ENCODE measurements at places on chromosomes 3 and 15. TPM values are rescaled to one million over a fixed set of nuclear protein-coding genes. Genes with fewer than 3 reads are reported as not detected.

DNA sequence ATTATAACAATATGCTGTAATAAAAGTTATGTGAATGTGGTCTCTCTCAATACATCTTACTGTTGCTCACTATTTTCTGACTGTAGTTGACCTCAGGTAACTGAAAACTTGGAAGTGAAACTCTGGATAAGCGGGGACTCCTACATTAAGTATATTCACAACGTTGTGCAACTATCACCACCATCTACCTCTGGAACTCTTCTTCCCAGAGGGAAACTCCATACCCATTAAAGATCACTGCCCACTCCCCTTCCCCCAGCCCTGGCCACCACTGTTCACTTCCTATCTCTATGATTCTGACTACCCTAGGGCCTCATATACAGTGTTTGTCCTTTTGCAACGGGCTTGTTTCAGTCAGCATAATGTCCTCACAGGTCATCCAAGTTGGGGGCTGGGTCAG lies 20.7 kb downstream of the SLCO3A1 start:
- DNase-seq = no peak

DNA sequence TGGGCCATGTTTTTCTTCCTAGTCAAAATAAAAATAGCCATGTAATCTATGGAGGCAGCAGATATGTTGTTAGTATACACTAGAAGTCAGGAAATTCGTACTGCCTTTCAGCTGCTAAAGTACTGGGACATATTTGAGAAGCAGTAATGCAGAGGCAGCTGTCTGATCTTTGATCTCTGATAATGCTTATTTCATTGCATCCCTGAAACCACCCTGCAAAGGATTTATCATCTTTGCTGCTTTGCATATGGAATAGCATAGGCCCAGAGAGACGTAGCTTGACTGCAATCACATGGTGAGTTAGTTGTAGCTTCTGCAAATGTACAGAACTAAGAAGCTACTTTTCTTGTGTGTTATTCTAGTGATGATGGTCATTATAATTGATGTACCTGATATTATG lies 52.4 kb downstream of the RBM6 start:
- no peak for DNase-seq

DNA sequence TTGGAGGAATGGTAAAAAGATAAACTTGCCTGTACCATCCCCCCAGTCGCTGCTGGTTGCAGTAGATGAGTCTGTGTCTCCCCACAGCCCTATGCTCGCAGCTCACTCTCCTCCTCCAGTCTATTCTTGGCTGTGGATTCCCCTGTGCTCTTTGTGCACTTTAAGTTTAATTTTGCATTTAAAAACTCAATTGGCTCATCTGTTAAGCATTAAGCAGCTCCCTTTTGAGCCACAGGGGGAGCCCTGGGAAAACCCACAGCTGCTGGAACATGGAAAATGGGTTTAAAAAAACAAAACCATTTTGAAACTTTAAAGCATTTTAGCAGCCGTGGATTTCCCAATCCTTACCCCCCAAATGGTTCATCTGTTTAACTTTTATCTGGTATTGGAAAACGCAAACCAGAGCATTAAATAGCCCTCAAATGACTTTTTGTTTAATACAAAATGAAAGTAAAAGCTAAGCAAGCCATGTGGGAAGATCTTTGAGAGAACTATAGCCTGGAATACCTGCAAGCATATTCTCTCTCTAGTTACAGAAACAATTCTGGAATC lies 536.9 kb downstream of the ZIC1 start:
- DNase-seq = peak; percentile 82

Gene PLXND1
- total RNA-seq = 27.3 TPM

Gene KBTBD13
- not detected for total RNA-seq
